Left forelimb (tissue), 1 donor: ENCODE measurements at places on chromosomes 13 and 19.

GRCh38 chr19:16614941-16615340, 13.1 kb downstream of the MED26 start:
- DNase-seq: no peak

- DNase-seq: no peak
Measured at GRCh38 chr13:99376132-99376531, 68.9 kb upstream of the GPR183 start.

DNA sequence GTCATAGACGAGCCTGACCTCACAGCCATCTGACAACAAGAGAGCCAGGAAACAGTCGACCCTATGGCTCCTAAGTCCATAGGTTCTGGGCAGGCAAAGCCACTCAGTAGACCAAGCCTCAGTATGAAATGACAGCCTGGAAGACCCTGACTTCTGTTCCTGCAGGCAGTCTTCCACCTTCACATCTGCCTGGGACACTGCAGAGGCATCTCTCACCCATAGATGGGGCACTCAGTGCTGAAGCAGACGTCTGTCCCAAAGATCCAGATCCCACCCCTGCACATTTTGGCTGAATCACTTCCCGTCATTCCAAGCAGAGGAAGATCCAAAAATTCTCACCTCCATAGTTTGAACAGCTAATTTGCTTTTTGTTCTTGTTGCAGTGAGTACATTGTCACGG, 139.3 kb upstream of the ZNF507 start:
- no peak for DNase-seq

GRCh38 chr19:678791-679388, 2.7 kb downstream of the FSTL3 start:
- no peak for DNase-seq

DNA sequence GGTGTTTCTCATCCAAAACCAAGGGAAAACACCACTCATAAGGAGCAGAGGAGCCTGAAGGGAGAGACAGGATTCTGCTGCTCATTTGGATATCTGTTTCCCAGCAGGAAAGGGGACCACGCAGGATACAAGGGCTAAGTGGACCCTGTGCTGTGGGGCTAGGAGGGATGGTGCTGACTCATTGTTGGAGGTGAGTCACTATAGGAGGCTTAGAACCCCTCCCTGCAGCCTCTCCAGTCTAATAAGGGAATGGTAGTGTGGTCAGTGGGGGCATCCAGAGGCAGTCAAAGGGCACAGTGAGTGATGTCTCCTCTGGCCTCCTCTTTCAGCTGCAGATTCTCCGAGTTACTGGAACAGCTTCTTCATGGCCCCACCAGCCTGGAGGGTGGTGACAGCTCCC, 442.3 kb downstream of the TUBA3C start:
- no peak for DNase-seq

- no peak for DNase-seq
Measured at GRCh38 chr13:25132751-25133390, 36.9 kb downstream of the PABPC3 start.

- DNase-seq: no peak
Measured at GRCh38 chr19:34461375-34462100, 20.0 kb upstream of the WTIP start.
